ENCODE measurements at places on chromosomes 1 and 21.

- DNase-seq: no peak
Observed at GRCh38 chr1:65703853-65704252, 88.8 kb upstream of the PDE4B start.

DNA sequence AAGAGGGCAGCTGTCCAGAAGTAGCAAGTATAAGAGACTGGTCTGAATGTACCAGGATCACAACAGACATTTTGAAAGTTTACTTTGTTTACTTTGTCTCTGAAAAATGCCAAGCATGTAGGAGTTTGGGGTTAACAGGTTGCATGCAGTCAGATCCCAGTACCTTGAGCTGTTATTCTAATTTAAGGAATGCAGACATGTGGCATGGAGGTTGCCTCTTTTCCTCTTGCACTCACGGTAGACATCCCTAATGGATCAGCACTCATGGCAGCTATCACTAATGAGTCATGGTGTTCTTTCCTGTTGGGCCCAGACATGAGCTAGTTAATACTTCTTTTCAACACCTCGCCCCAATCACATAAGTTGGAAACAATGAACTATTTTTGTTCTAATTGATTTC is 67.3 kb downstream of the GADD45A start:
- no peak for DNase-seq

DNA sequence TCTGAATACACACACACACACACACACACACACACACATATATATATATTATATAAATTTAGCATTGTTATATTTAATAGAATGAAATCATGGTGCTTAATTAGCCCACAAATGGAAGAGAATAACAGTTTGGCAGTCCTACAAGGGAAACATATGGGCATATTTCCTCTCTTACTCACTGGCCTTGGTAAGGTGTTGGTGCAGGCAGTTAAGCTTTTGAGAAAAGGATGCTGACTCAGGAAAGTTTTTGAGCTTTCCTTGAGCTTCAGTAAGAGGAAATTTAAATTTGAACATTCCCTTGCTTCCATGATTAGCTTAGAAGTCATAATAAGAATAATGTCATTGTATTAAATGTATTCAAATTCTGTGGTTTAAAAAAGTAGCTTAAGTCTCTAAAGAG is 37.0 kb upstream of the B3GALT5 start:
- DNase-seq: no peak

GRCh38 chr1:219185486-219186117 is 11.9 kb downstream of the LYPLAL1 start:
- DNase-seq: no peak

DNA sequence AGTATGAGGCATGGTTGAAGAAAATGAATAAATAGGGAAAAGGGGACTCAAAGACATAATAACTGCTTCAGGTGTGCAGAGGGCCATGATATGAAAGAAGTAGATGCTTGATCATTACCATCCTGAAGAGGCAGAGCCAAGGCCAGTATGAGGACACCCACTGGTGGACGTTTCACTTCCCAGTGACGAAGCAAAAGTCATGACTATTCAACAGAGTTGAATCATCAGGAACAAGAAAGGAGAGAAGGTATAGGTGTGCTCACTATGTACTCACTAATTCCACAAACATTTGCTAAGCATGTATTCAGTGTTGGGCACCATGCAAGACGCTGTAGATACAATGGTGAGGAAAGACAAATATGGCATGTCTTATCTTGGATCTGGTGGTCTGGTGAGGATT is 319.2 kb upstream of the RUNX1 start:
- no peak for DNase-seq

DNA sequence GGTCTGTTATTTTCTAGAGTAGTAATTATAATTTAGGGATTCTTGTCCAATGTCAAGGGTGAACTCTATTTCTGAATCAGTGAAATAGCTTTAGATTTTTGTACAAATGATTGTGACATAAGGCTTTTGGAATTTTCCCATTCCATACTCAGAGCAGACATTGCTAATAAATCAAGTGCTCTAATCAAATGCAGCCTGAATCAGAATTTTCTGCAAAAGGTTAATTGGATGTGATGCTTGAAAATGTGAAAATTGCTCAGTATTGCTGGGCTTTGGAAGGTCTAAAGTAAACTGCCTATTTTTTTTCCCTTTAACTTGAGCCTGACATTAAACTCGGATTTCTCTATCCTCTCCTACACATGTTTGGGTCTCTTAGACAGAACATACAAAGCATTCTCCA is 23.2 kb downstream of the SGIP1 start:
- no peak for DNase-seq

DNA sequence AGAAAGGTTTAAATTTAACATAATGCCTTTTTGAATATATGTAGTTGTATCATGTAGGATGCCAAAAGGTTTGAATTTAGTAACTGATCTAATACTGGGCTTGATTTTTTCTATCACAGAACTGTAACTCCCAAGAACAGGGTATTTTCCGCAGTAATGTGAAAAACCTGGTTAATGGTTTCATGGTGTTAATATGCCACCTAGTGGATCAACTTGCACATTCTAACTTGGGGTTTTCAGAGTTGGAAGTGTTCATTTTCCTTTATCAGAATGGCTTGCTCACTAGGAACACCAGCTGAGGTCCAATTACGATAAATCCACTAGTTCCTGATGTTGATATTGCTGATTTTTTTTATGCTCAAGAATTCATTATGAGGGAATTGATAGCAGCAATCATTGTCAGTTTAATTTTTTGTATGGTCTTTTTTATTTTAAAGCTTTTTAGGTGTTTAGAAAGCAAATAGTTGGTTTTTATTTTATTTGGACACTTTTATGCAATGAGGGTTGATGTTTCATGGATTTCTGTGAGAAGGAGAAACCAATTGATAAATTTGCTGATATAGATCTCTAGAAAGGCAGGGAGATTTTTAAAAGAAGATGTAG is 157.2 kb downstream of the PLA2G4A start:
- DNase-seq: no peak

GRCh38 chr21:34311561-34312330 is 52.1 kb upstream of the KCNE2 start:
- DNase-seq: no peak

DNA sequence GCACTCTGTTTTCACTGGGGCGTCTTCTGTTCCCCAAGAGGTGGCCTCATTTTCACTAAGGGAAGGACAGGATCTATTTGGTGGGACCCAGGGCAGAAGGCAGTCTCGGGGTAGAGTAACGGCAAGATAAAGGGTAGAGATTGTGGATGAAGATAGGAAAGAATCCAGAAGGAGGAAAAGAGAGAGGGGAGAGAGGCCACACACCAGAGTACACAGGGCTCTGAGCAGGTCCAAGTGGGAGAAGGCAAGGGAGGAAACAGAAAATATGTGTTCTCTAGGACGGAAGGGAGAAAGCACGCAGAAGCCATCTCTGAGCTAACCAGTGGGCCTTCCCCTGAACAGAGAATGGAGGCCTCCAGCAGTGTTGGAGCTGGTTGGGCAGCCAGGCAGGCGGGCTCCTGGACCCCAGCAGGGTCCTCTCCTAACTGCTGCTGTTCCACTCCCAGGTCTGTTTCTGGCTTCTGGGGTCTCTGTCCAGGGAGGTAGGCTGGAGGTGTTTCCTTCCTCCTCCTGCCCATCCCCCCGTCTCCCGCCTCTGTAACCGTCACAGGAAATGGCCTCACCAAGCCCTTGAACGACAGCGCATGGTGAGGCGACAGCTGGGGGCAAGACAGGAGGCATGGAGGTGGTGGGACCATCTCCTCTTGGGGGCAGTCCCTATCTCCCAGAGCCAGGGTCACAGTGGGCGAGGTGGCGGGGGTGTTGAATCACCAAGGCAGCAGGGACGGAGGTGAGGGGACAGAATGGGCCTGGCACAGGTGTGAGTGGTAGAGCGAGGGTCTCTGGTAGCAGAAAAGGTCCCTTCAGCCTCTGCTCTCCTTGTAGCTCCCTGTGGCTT is 649 bp downstream of the PTPN7 start:
- DNase-seq: no peak

All from femur (tissue), 1 donor.